ENCODE measurements at places on chromosomes 2 and 18.

DNA sequence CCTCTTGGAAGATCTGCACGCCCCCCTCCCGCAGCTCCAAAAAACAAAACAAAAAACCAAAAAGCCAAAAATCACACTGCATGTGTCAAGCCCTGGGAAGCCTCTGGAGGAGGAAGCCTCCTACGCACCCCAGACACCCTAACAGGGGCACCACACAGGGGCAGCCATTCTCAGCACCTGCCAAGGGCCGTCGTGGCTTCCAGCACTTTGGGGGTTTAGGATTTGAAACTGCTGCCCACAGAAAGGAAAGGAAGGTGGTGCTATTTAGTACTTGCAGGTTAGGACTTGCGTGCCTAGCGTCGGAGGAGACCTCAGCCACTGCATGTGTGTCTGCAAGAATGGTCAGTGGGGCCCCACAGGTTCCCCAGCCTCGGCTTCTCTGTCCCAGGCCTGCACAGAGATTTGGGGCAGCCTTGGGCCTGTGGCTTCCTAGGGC, 419 bp upstream of the GPR55 start:
- no peak for DNase-seq

- peak; percentile 20 for DNase-seq
Observed at GRCh38 chr2:26144953-26145680, 27.8 kb upstream of the GAREM2 start.

- no peak for DNase-seq
Observed at GRCh38 chr18:12768625-12769024, 65.8 kb downstream of the PSMG2 start.

GRCh38 chr2:236631856-236632291, 62.2 kb downstream of the ACKR3 start:
- no peak for DNase-seq

DNA sequence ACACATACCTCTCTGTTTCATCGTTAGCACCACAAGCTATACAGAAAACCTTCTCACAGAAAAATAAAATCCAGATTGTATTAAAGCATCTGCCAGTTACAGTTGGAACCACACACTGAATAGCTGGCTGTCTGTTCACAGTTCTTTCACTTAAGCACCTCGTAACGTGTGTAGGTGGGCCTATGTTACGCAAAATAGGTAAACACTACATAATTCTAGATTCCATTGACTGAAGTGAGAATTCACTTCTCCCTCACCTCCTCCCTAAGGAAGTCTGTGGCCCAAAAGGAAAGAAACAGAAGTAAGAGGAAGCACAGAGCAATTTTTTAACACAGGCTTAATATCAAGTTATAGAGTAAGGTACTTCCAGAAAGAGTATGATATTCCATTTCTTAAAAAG, 24.9 kb downstream of the PELI1 start:
- DNase-seq = no peak

- DNase-seq = no peak
Observed at GRCh38 chr18:50183556-50183955, 11.4 kb downstream of the MYO5B start.

DNA sequence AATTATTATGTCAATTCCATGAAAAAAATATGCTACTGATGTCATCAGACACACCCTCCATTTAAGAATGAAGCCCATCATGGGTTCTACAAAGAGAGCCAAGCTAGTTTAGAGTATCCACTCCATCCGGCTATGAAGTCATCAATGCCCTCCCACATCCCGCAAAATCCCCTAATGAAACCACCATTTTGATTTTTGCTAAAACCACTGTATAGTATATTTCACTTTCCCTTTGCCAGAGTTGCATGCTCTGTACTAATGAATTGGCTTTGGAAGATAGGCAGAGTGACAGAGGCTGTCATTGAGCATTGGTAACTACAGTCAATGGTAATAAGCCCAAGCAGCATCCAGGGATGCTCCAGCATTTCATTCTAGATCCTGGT, 118.6 kb downstream of the ANKRD44 start:
- DNase-seq = no peak

DNA sequence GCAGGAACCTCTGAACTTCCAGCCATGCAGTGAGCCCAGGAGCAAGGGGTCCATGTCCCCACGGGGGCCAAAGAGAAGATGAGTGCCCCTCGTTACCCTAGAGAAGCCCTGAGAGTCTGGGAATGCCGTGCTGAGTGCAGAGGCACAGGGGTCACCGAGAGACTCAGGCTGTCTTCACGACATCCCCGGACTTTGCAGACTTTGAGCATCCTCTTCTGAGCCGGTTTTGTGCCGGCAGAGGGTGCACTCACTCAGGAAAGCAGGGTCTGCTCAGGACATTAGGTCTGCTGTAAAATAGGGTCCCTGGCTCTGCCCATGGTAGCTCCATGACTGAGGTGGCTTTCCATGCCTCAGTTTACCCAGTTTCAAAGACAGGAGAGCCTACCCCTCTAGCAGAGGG, 71.0 kb downstream of the GALNT14 start:
- DNase-seq = no peak

- no peak for DNase-seq
Observed at GRCh38 chr2:84486441-84487115, 27.5 kb upstream of the SUCLG1 start.

- DNase-seq = no peak
Observed at GRCh38 chr2:31275976-31276375, 42.0 kb downstream of the EHD3 start.

DNA sequence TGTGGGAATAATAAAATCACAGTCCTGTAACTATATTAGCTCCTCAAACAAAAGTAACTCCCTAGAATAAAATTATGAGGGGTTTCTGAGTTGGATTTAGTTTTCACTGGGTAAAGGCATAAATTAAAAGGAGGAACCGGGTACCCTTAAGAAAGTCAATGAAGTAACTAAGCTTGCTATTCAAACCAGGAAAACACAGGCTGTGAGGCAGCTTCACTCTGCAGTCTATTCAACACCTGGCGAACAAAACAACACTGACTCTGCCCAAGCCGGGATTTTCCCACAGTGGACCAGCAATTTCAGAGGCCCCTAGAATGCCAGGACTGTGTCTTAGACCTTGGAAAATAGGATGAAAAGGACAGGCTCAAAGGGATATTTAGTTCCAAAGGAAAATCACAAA, 24.6 kb upstream of the CREB1 start:
- no peak for DNase-seq

GRCh38 chr18:58362027-58362575, 266.8 kb downstream of the ALPK2 start:
- DNase-seq = no peak

- no peak for DNase-seq
Observed at GRCh38 chr2:46937471-46937901, 21.9 kb upstream of the MCFD2 start.

GRCh38 chr18:14944838-14945237, 196.9 kb downstream of the ANKRD30B start:
- no peak for DNase-seq

DNA sequence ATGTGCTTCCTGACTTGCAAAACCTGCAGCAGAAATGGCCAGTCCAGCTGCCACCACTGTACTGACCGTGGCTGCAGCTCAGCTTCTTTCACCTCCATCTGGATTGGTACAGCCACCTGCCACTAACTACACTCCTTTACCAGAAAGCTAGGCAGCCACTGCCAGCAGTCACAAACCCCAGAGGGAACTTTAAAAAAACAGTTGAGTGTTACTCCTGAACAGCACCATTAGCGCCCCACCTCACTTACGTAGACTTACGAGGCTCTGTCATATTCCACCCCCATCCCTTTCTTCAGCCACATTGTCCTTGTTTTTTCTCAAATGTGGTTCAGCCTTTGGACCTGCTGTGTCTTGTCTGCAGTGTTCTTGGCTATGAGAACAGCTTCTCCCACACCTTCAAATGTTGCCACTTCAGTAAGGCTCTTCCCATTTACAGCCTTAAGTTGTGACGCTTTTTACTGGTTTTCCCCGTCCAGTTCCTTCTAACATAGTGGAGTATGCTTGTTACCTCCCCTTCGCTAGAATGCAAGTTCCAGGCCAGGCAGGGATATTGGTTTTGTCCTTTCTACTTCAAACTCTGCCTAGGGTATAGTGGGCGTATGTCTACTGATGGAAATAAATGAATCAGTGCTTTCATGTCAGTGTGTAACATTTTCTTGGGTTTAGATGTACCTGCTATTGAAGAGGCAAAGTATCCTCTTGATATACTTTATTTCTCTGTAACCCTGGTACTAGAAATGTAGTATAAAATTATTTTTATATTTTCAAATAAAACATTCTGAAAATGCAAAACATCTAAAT, 17.0 kb downstream of the HNRNPA3 start:
- DNase-seq = no peak

- peak; percentile 61 for DNase-seq
Observed at GRCh38 chr2:216765761-216766262, 70.5 kb upstream of the IGFBP5 start.

- no peak for DNase-seq
Observed at GRCh38 chr18:44374966-44375365, 305.7 kb upstream of the SETBP1 start.

DNA sequence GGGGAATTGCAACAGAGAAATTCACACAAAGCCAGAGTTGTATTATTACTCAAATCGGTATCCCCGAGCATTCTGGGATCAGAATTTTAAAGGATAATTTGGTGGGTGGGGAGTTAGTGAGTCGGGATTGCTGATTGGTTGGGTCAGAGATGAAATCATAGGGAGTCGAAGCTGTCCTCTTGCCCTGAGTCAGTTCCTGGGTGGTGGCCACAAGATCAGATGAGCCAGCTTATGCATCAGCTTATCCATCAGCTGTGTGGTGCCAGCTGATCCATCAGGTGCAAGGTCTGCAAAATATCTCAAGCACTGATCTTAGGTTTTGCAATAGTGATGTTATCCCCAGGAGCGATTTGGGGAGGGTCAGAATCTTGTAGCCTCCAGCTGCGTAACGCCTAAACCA, 34.3 kb upstream of the ITM2C start:
- no peak for DNase-seq

DNA sequence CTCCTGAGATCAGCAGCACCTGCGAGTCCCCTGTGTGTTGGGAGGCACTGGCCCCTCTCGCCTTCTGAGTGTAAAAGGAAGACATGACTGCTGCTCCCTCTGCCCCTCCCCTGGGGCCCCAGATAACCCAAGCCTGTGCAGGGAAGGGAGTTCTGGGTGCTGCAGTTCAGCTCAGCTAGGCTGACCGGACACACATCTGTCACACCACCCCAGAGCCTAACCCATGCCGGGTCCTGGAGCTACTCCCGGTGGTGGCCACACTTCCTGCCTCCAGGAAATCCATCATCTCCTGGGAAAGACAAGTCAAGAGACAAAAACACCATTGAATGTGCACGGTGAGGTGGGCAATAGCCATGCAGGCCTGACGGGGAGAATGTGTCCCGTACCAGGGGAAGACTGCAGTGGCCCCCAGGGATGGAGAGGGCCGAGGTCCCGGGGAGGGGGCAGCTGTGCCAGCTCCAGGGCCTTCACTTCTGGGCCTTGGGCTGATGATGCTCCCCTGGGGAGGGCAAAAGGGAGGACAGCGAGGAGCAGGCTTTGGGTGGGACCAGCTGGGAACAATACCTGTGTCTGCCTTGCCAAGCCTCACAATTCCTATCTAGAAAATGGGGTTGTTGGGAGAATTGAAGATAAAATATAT, 210.6 kb downstream of the TFCP2L1 start:
- no peak for DNase-seq

- peak; percentile 45 for DNase-seq
Observed at GRCh38 chr2:54522624-54523281, 66.6 kb downstream of the SPTBN1 start.

DNA sequence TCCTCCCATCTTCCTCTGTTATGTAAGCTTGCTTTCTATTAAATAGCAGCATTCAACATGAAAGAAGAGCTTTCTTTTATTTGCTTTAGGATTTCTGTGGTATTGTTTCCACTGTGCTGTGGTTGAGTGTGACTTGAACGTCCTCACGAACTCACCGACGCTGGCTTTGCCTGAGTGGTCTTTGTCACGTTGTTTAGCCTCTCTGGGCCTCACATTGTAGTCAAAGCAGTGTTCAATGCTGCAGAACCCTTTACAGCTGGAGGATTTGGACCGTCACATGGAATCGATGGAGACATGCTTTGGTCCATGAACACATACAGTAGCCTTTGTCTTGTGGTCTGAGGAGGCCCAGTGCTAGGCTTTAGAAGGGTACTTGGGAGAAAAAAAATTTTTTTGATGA, 66.3 kb downstream of the TANC1 start:
- no peak for DNase-seq

- peak; percentile 70 for DNase-seq
Observed at GRCh38 chr2:38947241-38948239, 57.9 kb downstream of the ARHGEF33 start.

DNA sequence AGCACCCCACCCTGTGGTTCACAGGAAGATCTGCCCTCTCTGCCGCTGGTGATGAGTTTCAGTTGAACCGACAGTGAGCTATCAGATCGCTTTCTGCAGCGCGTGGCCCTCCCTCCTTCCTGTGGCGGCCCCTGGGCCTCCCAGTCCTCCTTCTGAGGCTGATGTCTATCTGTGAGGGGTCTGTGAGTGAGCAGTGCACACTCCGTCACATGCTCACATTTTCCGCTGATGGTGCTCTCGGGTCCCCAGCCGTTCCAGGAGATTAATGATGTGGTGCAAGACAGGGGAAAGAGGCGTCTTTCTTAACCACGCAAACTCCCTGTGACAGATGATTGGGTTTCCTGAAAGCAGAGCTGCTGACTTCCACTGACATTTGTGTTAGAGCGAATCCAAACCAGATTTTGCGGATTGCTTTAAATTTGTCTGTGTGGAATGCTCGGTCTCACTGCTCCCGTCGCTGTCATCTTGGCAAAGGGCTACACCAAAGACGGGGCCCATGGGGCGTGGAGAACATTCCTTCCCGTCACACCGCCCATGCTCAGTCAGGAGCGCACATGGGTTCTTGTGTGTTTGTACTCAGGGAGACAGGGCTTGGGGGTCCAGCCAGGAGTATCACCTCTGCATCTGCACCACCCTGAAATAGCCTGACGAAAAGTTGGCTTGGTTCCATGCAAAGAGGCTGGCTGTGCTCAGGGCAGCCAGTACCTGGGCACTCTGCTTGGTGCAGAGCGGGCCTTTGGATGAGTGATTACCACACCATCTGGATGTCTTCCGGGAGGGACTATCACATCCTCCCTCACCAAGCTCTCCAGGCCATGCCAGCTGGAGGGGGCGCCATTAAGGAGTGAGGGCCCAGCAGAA, 154.7 kb upstream of the HS6ST1 start:
- DNase-seq = no peak

DNA sequence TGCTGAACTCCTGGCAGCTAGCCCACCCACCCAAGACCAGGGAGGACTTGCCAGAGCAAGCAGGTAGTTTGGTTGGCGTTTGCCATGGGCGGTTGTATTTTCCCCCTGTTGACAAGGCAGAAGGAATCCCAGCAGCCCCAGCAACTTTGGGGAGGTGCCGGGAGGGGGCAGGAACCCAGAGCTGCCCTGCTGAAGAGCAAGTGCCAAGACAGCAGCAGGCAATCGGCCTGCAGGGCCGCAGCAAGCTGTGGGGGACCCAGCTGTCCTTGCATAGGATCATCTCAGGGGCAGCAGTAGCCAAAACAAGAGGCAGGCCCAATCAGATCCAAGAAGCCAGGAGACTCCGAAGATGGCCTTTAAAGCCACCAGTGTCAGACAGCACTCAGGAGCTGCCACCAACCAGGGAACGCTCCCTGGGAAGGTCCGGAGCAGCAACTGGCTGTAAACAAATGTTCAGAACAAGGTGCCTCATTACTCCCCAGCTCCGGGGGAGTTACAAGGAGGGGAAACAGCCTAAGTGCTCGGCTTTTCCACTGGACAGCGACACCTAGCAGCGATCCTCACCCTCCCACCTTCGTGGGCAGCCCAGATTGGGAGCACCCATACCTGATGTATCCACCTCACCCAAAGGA, 2.1 kb downstream of the ST8SIA5 start:
- no peak for DNase-seq

GRCh38 chr2:180953550-180953949, 26.9 kb upstream of the UBE2E3 start:
- DNase-seq = no peak

Measured in iPS DF 19.7 (cell line).